ENCODE measurements at places on chromosomes 5 and 9.

- DNase-seq = no peak
Measured at GRCh38 chr9:114226246-114227055, 71.1 kb downstream of the COL27A1 start.

DNA sequence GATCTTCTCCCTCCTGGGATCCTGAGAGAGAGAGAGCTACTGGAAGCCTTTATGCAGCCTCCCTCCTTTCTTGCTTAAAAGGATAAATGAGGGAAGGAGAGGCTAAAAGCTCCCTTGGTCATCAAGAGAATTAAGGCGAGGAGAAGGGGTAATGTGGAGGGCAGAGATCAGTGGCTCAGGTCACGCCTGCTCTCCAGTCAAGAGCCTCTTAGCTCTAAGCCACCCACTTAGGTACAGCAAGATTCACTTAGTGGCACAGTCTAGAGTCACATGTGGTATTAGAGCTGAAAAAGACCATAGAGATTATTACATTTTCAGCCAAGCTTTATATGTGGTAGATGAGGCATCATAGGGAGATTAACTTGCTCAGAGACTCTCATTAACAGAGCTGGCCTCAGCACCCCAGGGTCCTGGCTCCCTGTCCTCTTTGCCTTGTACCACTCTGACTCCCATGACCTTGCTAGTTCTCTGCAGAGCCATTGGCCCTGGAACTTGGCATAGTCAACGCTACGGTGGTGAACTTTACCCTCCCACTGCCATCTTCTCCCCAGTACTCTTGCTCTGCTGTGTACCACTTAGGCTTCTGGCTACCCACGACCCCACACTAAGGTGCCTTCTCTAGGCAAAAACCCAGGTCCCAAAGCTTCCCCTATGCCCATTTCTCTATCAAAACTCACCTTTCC is 37.6 kb downstream of the MFAP3 start:
- no peak for DNase-seq

- no peak for DNase-seq
Measured at GRCh38 chr9:117744856-117745389, 40.7 kb downstream of the TLR4 start.

- no peak for DNase-seq
Measured at GRCh38 chr5:15574128-15574527, 74.1 kb downstream of the FBXL7 start.

- DNase-seq = no peak
Measured at GRCh38 chr5:125357660-125358059, 611.2 kb upstream of the ZNF608 start.

GRCh38 chr5:169804861-169805260 is 167.8 kb downstream of the DOCK2 start:
- no peak for DNase-seq

DNA sequence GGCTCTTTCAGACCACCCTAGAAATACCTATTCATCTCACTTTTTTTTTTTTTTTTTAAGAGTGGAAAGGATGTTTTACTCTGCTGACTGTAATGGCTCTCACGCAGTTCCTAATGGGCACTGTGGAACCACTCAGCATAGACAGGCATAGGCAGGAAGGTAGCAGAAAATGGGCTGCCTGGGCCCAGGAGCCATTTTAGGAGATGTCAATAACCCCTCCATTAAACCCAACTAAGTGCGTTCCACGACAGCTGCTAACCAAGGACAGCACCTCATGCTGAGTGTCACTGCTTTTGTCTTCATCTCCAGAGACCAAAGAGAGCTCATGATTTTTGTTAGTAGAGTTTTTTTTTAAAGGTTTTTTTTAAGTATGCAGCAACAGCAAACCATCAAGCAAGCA is 15.3 kb downstream of the MAP1B start:
- DNase-seq = no peak

- DNase-seq = no peak
Measured at GRCh38 chr5:180816608-180817534, 14.3 kb upstream of the MGAT1 start.

DNA sequence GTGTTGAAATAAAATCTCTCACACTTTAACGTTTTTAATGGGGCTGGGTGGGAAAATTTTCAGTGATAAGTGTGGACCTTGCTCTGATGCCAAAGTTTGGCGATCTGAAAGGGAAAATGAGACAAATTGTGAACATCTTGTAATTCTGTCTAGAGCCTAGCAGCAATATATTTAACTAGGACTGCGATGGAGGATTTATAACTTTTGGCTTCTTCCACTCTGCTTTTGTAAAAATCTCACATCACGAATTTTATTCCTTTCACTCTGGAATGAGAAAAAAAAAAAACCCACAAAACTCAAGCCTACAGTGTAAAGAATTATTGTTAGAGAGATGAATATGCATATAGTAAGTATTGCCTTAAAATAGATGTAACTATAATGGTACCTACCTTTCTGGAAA is 19.9 kb downstream of the CCNH start:
- no peak for DNase-seq

DNA sequence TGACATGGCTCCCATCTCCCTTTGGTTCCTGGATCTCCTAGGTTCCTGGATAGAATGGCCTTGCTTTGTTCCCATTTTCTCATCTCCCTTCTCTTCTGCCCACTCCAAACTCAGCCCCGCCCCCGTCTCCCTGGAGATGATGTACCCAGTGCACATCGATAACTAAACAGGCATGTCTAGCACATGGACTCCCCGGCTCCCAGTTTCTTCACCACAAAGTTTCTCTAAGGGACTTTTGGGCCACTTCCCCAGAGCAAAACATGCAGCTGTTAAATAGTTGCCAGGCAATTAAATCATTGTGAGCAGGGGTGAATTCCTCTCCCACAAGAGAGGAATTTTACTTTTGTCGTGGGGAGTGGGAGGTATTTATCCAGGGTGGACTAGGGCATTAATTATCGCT is 259.0 kb downstream of the GADD45G start:
- DNase-seq = no peak

GRCh38 chr5:146527785-146528184 is 11.8 kb upstream of the GPR151 start:
- DNase-seq = no peak

DNA sequence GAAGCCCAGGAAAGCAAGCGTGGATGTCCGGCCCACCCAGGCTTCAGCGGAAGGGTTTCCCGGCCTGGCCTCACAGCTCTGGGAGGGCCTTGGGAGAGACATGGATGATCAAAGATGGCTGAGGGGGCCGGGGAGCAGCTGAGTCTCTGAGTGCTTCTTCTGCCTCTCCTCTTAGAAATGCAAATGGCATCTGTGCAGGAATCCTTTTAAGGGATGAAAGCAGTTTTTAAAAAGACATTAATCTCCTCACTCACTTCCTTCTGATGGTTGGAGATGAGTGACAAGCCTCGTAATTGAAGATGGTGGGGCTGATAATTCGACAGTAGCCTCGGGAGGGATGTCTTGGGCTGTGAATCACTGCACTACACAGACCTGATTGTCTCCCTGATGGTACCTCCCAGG is 24.3 kb upstream of the PITX1 start:
- no peak for DNase-seq

DNA sequence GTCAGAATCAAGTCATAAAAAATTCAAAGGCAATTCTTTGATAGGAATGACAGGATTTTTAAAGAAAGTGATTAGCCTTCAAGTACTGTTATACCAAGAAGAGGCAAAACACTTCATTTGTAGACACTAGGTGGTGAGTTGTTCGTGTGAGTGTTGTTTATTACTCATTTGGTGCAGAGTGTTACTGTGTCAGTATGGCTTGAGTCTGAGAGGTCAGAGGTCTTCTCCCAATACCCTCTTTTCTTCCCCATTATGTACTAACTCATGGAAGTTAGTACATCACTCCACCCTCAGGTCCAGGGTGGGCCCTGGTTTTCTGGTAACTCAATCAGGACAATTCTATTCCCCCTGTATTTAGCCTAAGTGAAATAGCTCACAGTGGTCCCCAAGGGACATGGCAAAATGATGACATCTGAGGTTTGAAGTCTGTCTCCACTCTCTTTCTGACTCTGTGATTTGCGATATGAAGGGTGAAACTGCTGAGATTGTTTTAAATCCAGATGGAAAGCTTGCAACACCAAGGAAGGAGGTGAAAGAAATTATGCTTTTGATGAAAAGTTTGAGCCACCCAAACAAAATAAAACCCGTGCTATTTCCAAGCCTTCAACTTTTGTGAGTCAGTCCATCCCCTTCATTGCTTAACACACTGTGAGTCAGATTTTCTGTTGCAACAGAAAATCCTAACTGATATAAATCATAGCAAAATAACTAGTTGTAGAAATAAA is 56.8 kb downstream of the NUDT12 start:
- no peak for DNase-seq

DNA sequence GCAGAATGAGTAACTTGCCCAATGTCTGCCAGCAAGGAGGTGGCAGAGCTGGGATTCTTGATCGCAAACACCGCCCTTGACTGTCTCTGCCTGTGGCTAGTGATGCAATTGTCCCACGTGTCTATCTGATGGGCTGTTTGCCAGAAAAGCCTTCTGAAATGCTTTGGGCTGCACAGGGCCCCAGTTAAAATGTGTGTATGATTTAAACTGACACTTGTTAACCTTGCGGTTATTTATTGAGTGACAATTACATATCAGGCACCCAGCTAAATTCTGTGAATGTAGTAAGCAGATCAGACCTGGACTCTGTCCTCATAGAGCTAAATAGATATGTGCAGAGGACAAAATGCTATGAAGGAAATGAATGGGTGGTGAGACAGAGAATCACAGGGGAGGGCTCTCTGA is 11.6 kb upstream of the IL12B start:
- DNase-seq = peak; percentile 57

- DNase-seq = no peak
Measured at GRCh38 chr9:5832071-5832537, 813 bp downstream of the ERMP1 start.

DNA sequence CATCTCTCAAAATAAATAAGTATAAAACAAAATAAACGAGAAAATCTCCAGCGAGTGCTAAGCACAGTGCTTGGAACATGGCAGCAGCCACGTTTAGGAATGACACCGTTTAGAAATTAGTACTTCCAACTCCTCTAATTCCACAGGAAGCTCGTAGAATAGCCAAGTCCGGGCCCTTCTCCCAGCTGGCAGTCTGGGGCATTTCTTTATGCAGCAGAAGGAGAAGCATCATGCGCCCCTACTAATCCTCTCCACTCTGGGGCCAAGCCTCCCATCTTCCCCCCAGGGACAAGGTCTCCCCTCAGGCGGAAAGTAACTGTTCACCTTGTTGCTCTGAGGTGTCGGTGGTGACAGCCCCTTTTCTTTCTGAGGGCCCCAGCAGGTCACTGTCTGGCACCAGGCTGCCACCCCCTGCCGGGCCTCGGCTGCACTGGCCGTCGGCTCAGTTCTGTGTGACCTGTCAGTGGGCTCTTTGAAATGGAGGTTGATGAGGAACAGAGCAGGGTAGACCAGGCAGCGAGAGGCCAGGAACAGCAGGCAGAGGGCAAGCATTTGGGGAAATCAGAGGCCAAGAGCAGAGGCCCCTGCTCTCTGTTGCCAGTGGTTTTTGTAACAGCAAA is 113.5 kb upstream of the WWC1 start:
- DNase-seq = no peak

- no peak for DNase-seq
Measured at GRCh38 chr9:38000735-38001134, 68.3 kb downstream of the SHB start.

DNA sequence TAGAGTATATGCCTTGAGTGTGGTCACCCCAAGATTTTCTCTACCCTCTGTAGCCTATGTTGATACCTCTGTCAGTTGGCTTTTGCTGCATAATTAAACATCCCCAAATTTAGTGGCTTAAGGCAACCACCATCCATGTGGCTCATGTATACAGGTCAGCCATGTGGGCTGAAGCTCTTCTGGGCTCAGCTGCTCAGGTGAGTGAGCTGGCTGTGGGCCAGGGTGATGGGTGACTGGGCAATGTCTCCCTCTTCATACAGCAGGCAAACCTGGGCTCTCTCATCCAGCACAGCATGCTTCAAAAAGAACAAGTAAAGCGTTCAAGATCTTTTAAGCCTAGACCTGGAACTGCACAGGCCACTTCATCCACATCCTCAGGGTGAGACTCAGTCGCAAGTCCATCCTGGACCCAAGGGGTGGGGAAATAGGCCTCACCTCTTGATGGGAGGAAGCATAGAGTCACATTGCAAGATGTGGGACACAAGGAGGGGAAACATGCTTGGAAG is 188.2 kb upstream of the TAS2R1 start:
- DNase-seq = no peak

GRCh38 chr5:139764886-139765408 is 30.7 kb upstream of the PSD2 start:
- no peak for DNase-seq

- DNase-seq = no peak
Measured at GRCh38 chr9:135724186-135724787, 22.3 kb downstream of the KCNT1 start.

- DNase-seq = no peak
Measured at GRCh38 chr9:70772601-70773000, 348.8 kb downstream of the TRPM3 start.

GRCh38 chr9:121765021-121765950 is 113.9 kb downstream of the DAB2IP start:
- no peak for DNase-seq

GRCh38 chr5:84565866-84566265 is 181.2 kb upstream of the EDIL3 start:
- DNase-seq = no peak

GRCh38 chr5:147208134-147208533 is 26.7 kb upstream of the STK32A start:
- DNase-seq = no peak

- DNase-seq = no peak
Measured at GRCh38 chr5:10601246-10602030, 37.6 kb downstream of the ANKRD33B start.

DNA sequence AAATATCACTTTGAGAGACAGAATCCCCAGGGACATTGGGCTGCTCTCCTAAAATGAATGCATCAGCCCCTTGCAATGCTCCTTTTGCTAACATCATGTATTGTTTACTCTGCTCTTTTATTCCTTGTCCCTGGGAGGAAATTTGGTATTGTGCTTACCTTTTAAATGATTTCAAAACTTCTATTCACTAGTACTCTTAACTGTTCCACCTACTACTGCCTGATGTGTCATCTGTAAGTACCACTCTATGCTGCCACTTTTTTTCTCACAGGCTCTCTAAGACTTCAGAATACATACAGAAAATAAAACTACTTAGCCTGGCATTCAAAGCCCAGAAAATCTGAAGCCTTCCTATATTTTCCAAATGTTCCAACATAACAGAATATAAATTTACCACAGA is 667.2 kb downstream of the BRINP1 start:
- no peak for DNase-seq

DNA sequence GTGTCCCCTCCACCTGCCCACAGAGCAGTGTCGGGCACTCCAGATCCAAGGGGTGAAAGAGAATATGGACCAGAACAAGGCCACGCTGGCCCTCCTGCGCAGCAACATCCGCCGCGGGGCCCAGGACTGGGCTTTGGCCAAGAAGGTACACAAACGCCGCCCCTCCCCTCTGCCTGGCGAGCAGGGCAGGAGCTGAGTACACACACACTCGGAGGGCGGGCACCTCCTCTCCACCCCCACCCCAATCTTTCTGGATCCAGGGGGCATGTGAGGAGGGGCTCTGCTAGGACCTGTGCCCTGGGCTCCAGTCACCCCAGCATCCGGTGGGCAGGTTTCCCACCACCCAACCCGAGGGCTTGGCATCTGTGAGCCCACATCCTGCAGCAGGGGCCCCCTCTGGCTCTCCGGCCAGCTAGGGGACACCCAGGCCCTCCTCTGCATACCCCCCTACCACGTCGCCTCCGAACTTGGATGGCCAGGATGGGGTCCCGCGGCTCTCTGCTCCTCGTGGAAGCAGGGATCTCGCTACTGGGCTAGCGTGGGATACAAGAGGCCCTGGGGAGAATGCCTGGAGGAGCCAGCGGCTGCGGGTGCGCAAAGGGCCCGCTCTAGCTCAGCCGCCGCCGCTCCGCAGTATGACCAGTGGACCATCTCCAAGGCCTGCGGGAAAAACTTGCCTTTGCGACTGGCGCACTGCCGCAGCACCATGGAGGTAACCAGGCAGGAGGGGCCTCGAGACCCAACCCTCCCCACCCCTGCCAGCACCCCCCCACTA is 3.1 kb downstream of the CCDC183 start:
- no peak for DNase-seq
